ENCODE measurements at places on chromosomes 5 and 9.

- no peak for DNase-seq
These were observed 376 bp downstream of the GOLGA1 start for GRCh38 chr9:124940521-124940893.

DNA sequence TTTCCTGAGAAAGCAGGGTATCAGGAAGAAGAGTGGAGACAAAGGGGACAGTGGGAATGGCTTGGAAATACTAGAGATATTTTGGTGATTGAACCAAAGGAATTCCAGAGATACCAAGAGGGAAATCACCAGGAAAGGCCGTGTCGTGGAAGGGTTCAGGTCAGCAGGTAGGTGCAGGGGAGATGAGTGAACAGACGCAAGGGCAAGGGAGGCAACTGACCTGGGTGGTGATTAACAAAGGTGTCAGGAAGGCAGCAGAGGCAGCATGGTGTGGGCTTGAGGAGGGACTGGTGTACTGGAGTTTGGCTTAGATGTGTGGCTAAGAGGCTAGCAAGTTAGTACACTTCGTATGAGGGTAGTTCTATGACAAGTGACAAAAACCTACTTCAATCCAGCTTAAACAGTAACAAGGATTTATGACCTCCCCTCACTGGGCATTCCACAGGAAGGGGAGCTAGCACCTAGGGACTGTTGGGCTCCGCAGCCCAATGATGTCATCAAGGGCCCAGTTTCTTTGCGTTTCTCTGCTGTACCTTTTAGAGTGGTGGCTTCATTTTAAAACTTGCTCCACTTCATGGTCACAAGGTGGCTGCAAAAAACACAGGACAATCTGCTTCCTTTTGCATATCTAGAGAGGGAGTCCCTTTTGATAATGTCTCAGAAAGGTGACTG lies 37.0 kb downstream of the INIP start:
- DNase-seq = no peak

GRCh38 chr5:154194345-154195329 lies 4.1 kb downstream of the GALNT10 start:
- no peak for DNase-seq

DNA sequence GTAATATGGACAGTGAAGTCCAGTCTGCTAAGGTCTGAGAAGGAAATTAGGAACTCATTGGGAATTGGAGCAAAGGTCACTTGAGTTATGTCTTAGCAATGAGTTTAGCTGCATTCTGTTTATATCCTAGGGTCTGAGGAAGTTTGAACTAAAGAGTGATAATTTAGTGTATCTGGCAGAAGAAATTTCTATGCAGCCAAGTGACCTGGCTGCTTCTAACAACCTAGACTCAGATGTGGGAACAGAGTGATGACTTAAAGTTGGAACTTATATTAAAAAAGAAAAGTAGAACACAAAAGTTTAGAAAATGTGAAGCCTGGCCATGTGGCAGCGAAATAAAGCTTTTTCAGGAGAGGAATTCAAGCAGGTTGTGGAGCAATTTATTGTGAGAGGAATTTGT lies 106.2 kb downstream of the PRDM9 start:
- no peak for DNase-seq

- no peak for DNase-seq
These were observed 161.2 kb downstream of the PDE4D start for GRCh38 chr5:59732301-59732700.

- no peak for DNase-seq
These were observed 342.8 kb downstream of the EBF1 start for GRCh38 chr5:158756871-158757270.

DNA sequence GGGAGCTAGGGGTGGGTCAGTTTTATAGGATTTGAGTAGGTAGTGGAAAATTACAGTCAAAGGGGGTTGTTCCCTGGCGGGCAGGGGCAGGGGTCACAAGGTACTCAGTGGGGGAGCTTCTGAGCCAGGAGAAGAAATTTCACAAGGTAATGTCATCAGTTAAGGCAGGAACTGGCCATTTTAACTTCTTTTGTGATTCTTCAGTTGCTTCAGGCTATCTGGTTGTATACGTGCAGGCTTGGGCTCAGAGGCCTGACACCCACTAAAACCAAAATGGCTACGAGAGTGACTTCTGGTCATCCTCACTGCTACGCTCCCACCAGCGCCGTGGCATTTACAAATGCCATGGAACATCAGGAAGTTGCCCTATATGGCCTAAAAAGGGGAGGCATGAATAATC lies 20.7 kb upstream of the NXNL2 start:
- DNase-seq = no peak

- DNase-seq = no peak
These were observed 1.9 kb upstream of the SNAPC3 start for GRCh38 chr9:15420796-15421195.

DNA sequence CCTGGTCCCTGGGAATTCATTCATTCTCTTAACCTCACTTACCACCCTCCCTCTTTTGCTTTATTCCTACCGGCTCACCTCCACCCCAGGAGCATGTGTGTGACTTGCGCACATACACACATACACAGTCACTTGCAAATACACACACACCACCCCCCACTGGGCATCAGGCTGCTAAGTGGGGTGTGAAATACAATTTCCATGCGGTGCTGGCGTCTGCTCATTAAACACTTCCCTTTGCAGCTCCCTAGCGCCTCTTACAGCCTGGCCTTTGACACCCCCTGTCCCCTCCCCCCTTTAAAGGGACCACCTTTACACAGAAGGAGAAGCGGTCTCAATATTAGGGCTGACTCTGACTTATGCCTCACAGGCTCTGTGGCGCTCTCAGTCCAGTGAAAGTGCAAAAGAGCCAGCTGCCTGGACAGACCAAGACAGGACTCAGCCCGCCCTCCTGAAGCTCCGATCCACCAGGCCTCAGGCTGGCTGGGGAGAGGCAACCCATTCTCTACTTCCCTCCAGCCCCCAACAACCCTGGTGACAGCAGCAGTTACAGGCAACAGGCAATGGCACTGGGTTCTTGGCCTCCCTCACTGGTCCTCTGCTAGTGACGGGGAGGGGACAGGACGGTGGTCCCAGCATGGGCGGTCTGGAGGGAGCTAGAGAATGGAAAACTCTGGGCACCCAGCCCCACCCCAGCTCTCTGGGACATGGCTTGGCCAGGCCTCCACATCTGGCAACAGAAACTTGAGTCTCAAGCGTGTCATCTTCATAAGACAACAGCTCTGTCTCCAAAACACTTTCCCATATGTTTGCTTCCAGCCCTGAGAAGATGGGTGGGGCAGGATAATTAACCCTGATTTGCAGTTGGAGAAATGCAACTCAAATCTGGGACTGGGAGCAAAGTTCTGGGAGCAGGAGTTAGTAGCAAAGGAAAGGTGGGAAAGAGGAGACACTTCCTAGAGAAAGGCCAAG lies 12.0 kb downstream of the ENHO start:
- no peak for DNase-seq

GRCh38 chr9:120718316-120718715 lies 4.0 kb upstream of the MEGF9 start:
- DNase-seq = no peak

DNA sequence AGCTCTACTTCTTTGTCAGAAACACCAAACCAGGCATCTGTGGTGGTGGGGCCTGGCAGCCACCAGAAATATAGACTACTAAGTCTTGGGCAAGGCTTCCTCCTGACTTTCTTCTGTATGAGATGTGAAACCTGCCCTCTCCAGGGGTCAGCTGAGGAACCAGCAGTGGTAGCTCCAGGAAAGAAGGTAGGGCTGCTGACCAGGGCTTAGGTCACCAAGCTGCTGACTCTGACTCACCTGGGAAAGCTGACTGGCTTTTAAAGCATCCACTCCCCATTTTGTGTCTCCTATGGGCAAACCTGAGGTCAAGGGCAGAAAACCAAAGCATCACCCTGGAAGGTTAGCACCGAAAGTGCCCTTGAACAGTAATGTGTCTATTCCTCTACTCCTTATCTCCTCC lies 10.4 kb upstream of the SH3TC2 start:
- no peak for DNase-seq

DNA sequence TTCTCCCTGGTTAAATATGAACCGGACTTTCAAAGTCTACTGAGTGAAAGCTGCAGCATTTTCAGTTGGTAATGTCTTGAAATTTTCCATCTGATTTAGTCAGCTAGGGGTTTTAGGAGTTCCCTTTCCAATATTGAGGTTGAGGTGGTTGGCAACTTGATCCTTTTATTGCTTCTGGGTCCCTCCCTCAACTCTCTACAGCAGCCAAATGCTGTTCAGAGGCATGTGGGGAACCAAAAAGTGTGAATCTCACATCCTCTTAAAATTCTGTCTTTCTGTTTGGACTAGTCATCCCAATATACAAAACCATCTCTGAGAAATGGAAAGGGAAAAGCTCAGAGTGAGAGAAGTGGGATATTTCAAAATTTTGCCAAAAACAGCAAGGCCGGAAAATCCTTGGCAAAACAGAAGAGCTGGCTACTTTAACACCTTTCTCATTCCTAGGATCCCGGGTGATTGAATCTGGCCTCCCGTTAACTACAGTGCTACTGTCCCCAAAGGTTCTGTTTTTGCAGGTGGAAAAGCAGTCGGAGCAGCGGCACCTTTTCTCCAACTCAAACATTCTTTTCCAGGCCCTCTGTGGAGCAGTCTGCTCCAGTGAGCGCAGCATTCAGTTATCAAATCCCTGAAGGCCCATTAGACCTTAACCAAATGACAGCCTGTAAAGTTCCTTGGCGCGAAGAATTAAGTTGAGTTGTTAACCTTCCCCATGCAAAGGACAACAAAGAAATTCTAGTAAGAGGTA lies 345.9 kb upstream of the NUDT12 start:
- DNase-seq = no peak

DNA sequence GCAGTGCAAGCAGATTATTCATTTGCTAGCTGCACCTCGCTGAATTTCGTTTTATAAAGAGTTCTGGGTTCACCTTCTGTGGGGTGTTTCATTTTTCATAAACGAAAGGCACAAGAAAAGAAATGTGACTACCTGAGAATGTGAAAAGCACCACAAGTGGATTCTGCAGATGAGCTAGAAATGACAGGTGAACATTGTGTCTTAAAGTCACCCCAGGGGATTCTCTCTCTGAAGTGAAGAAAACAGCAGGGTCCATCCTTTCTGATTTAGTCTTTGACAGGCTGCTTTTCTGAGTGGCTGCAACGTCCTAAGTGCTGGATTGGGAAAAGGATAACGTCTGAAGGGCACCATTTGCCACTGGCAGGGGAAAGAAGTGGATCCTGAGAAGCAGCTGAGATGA lies 469.3 kb downstream of the SPATA31D1 start:
- DNase-seq = no peak

- no peak for DNase-seq
These were observed 43.8 kb downstream of the TRIP13 start for GRCh38 chr5:936149-937144.

- DNase-seq = peak; percentile 6
These were observed 1099.7 kb downstream of the DTWD2 start for GRCh38 chr5:117888688-117889087.

DNA sequence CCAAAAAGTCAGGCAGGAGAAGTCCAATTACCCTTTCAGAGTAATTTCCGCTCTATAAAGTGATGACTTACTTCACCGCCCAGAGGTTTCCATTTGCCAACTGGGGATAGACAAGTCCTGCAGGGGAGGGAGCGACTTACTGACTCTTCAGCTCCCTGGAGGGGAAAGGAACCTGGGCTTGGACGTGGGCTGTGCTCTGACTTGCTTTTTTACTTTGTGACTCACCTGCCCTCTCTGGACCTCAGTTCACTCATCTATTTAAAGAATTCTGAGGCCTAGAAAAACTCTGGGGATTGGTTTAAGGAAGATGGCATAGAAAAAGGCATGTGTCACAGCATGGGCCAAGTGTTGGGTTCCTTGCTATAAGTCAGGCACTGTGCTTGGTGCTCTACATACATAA lies 180.4 kb upstream of the TRIM32 start:
- DNase-seq = no peak

GRCh38 chr9:129351058-129351641 lies 173.1 kb upstream of the IER5L start:
- no peak for DNase-seq

DNA sequence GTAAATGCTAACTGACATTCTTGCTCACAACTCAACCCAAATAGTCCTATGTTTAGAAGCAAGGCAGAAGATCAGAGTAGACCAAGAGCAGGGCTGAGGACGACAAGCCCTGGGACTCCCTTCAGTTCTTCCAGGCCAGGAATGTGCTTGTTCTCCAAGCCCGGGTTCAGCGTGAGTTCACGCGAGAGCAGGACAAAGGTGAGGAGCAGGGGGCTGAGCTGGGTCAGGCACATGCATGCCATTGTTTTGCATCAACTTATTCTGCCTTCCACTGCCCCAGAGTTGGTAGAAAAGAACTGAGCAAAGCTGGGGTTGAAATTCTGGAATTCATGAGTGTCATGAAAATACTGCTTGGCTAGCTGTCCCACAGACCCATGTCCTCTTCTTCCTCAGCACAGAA lies 206.5 kb downstream of the PAX5 start:
- DNase-seq = no peak
